ENCODE measurements at places on chromosomes 6 and 20.

DNA sequence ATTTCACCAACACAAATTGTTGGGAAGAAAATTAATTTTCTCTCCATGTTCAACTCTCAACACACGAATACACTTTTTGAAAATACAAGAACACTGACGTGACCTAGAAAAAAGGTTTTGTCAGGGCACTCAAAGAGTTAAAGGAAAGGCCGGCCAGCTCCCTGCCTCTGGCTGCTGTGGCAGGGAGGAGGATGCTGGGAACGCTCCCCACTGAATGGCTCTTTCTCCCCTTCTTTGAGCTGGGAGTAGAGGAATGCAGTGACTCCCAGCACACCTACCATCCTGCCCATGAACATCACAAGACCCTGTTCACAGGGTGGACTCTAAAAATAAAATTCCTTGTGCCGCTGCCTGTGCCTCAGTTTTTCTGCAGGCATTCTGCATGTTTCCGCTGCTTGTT is 47.0 kb downstream of the MAP3K5 start:
- no peak for DNase-seq

GRCh38 chr20:45373353-45374100 is 4.6 kb downstream of the TP53TG5 start:
- DNase-seq: peak; percentile 41

DNA sequence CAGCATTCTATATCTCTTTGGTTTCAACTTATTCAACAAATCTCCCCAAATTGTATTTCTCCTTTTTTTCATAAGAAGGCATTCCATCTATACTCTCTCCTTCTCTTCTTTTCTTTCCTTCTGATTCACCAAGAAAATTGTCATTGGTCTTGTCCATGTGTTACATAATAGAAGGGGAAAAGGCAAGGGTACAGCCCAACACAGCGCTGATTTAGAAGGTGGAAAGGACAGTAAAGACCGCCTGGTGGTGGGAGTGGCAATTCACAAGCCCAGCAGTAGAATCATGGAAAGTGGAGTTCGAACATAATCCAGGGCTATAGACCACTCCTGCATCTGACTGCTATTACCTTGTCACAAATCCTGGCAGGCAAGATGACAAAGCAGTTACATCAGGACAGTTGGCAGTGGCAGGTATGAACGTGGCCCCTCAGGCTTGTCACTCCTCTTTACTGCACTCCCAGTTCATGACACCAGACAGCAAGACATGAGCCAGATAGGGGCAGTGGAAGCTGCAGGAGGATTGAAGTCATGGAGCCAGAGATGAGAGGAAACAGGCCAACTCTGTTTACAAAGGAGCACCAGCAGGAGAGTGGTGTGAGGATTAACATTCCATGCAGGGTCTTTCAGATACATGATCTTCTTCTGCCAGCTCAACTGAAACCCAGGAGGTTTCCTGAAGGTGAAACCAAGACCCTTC is 2.1 kb upstream of the TNFAIP3 start:
- DNase-seq: no peak

DNA sequence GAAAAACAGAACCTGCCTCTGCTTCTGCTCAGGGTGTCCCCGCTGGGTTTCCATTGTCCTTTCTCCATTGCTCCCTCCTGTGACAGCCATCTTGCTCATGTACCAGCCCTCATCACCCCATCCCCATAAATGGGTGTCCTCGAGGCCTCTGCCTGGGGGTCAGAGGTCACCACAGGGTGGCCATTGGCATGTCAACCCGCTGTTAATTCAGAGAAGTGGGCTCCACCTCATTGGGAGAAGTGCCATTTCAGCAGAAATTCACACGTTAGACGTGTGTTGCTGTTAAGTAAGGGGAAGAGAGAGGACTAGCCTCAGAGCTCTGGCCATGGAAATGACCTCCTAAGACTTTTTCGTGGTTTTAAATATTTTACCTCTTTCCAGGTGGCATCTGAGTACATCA is 71.9 kb downstream of the PTPN1 start:
- DNase-seq: no peak
